ENCODE measurements at places on chromosomes 2 and 18. TPM values are rescaled to one million over a fixed set of nuclear protein-coding genes. Genes with fewer than 3 reads are reported as not detected.
A peak's percentile ranks its signal among the peaks of the same experiment; 100 is the strongest.

DNA sequence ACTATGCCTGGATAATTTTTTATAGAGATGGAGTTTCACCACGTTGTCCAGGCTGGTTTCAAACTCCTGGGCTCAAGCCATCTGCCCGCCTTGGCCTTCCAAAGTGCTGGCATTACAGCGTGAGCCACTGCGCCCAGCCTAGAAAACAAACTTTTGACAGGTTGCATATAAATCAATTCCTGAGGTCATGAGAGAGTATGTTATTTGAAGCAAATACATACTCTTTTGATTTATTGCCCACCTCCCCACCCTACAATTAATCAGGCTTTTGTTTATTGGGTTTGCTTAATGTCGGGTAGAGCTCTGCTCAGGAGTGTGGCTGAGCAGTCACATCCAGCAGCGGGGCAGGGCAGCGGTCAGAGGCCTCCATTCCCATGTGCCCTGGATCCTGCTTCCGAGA is 37.9 kb upstream of the ASB1 start:
- no peak for DNase-seq

GRCh38 chr2:50718146-50718545 is 313.8 kb downstream of the NRXN1 start:
- no peak for DNase-seq

NR4A2 gene
- 2.0 TPM for total RNA-seq

DNA sequence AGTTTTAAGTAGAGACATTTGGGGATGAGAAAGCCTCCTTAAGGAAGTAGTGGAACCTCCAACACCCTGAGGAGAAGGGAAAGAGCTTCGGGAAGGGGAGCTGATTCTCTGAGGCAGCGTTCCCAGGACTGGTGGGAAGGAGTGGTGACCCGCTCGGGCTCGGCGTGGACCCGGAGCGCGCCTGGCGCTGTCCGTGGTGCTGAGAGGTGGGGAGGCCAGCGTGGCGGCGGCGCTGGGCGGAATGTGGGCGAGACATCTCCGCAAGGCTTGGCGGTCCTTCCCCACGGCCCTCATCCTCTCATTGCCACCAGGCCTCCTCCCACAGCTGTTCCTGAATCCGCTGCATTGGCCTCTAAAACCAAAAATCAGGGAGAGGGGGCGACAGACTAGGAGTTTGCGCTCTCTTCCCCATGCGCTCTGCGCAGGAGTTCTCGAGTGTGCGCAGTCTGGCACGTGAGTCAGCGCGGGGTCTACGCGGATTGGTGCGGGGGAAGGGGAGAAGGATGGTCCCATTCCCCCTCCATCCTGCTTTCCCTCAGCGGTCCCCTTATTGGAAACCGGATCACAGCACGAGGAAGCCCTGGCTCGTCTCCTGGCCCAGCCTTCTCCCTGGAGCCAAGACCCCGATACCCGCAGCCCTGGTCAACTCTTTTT is 857 bp downstream of the RESP18 start:
- DNase-seq: no peak

ARHGEF4 gene
- 1.3 TPM for total RNA-seq

SULT1C2 gene
- not detected for total RNA-seq

GRCh38 chr2:96233880-96234316 is 25.3 kb upstream of the STARD7 start:
- no peak for DNase-seq

TUBA4B gene
- total RNA-seq: not detected

DNA sequence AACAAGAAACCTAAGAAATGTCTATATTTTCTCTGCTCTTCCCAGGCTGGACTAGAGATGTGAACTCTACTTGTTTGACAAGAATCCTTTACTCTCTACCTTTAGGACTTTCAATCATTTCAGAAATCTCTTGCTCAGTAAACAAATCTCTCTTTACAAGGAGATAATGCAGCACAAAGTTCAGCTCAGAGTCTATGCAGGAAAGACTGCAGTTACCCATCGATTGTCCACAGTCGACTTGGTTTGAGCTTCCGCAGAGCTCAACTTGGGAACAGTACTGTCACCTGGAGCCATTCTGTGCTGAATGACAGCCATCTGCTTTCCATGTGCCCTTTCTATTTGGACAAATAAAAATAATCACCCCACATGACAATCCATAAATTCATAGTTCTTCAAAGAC is 259.7 kb upstream of the STON1 start:
- no peak for DNase-seq

GRCh38 chr2:233768076-233768475 is 8.0 kb downstream of the UGT1A1 start:
- no peak for DNase-seq

GRCh38 chr2:15890936-15891905 is 49.1 kb upstream of the MYCN start:
- no peak for DNase-seq

DNA sequence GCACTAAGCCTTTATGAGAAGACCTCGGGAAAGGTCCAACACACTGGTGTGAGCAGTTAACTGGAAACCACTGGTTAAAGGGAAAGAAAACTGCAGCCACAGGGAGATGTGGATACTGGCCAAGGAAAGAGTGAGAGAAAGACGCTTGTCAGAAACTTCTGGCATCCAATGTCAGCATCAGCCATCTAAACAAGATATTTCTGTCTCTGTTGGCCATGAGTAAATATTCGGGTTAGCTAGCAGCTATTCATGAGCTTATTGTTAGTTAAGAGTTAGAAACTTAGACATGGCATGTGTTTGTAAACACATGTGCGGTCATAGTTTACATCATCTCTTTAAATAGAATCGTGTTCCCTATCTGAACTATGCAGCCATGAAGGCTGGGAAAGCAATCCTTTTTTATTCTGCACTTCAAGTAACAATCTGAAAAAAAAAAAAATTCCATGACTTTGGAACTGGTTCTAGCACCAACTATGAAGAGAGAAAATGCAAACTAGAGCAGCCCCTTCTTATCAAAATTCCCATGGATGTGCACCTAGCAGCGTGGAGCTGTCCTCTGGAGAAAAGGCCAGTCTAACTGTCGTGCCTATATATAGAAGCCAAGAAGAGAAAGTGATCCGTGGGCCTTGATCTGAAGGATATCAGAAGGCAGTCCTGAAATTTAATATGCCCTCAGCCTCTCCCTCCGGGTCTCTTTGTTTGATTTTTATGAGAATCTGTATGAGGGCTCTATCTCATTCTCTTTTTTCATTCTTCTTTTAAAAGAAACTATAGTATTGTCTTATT is 84.0 kb upstream of the RFX8 start:
- DNase-seq: peak; percentile 68

GRCh38 chr2:69003731-69004130 is 9.2 kb upstream of the ANTXR1 start:
- no peak for DNase-seq

- DNase-seq: no peak
Measured at GRCh38 chr2:141468761-141469160, 662.1 kb downstream of the LRP1B start.

NCKAP5 gene
- total RNA-seq: 3.3 TPM

PARD6G gene
- total RNA-seq: 0.34 TPM

DNA sequence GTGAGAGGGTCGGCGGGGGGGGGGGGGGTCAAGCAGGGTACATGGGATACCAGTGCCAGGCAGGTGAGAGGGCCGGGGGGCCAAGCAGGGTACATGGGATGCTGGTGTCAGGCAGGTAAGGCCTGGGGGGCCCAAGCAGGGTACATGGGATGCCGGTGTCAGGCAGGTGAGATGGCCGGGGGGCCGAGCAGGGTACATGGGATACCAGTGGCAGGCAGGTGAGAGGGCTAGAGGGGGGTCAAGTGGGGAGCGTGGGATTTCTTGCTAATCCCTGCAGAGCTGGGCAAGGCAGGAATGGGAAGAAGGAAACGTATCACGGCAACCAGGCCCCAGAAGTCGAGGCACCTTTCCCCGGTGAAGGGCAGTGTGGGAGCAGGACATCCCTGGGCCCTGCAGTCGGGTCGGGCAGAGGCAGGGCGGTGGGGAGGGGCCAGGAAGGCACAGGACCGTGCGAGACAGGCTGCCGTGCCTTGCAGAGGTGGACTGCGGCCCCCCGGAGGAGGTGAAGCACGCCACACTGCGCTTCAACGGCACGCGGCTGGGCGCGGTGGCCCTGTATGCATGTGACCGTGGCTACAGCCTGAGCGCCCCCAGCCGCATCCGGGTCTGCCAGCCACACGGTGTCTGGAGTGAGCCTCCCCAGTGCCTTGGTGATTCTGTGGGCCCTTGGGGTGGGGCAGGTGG is 49.3 kb downstream of the MTERF4 start:
- DNase-seq: no peak

DNA sequence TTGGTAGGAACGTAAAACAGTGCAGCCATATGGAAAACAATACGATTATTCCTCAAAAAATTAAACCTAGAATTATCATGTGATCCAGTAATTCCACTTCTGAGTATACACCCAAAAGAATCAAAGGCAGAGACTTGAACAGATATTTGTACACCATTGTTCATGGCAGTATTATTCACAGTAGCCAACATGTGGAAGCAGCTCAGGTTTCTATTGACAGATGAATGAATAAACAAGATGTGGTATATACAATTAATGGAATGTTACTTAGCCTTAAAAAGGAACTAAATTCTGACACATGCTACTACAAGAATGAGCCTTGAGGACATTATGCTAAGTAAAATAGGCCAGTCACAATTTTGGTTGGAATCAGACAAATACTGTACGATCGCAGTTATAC is 14.2 kb upstream of the RTTN start:
- no peak for DNase-seq

DNA sequence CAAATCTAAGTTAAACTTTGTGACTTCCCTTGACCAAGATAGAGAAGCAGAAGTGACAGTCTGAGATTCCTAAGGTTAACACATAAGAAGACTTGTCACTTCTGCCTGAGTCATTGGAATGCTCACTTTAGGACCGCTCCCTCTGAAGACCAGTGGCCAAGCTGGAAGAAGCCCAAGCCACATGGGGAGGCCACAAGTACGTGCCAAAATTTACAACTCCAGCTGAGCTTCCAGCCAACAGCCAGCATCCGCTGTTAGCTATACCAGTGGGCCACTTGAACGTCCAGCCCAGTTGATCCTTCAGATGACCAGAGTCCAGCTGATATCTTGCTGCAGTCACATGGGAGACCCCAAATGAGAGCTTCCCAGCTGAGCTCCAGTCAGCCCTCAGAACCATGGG is 18.1 kb upstream of the ANTXR1 start:
- peak; percentile 45 for DNase-seq

CNRIP1 gene
- total RNA-seq: 45.2 TPM

VWA3B gene
- total RNA-seq: not detected
